Hematopoietic multipotent progenitor cell treated with erythropoietin and hydrocortisone succinate and interleukin-3 and kit ligand, for 17 days (in vitro differentiated cells): ENCODE measurements at places on chromosomes 12 and 14.

DNA sequence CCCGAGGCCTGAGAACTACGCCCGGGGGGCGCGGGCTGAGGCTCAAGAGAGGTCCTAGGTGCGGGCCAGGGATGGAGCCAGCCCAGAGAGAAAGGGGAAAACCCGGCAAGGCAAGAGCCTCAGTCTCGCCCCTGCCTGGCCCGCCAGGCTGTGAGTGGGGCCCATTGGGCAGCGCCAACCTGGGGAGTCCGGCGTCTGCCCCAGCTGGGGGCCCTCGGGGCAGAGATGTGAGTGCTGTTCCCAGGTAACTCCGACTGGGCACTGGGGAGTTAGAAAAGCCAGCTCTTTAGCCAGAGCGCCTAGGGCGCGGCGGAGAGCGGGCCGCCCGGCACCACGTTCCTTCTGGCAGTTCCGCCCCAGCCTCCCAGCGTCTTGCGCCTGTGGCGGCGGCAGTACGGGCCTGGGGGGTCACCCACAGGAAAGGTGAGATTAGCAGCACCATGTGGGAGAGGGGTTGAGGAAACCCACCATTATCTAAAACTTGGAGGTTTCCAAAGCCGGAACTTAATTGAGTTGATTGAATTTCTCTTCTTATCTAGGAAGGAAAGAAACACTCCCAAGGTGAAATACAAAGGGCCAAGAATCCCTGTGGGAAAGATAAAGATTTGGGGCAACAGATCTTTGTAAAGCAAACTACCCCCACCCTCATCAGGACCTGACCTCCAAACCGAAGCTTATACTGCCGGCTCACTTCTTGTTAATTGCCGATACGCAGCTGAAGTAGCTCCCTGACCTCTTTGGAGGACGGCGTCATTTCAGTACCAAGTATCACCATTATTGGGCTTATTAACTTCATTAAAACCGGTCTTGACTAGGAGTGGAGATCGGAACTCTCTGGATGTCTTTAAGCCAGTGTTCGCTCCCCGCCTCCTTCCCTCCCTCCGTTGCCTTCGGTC, 11.6 kb downstream of the OTX2 start:
- DNase-seq: no peak

DNA sequence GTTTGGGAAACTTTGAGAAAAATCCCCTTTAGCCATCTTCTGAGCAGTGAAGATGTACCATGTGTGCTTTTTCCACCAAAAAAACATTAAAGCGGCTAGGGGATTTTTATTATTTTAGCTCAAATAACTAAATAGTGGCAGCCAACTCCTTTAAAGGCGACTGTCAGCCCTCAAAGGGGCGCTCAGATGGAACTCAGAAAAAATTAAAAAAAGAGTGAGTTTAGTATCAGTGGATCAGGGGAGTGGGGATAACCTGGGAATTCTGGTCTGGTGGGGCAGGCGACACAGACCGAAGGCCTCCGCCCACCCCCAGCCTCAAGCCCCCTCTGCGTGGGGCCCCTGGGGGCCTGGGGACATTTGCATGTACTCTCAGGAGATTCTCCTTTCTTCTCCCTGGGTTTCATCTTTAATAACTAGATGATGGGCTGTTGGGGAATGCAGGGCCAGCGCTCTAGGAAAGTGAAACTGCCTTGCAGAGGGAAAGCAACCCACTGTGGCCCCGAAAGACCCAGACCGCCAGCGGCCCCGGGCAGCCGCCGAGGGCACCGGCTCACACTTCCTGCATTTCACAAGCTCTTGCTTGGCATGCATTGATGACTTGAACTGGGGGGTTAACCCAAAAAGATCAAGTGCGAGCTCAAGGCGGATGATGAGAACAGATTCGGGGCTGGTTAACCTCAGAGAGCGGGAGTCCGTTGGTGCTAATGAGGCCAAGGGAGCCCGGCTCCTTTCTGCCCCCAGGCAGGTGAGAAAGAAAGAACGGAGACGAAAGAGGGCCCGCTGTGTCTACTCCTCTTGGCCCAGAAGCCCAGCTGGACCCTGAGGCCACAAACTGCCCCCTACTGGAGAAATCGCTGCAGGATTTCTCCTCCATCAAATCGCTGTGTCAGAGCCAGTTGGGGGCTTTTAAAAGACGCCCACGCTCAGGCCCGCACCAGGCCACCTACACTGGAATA, 7.3 kb upstream of the BATF start:
- no peak for DNase-seq

- DNase-seq: peak; percentile 2
These were observed 16.0 kb upstream of the DDX11 start for GRCh38 chr12:31057671-31058070.

GRCh38 chr14:84225268-84225667, 1304.7 kb upstream of the FLRT2 start:
- no peak for DNase-seq

GRCh38 chr14:64990939-64991338, 4.2 kb downstream of the FNTB start:
- no peak for DNase-seq

GRCh38 chr12:53424626-53425514, 1.2 kb downstream of the AMHR2 start:
- peak; percentile 30 for DNase-seq

GRCh38 chr12:130713581-130713991, 2.5 kb downstream of the RIMBP2 start:
- DNase-seq: no peak

DNA sequence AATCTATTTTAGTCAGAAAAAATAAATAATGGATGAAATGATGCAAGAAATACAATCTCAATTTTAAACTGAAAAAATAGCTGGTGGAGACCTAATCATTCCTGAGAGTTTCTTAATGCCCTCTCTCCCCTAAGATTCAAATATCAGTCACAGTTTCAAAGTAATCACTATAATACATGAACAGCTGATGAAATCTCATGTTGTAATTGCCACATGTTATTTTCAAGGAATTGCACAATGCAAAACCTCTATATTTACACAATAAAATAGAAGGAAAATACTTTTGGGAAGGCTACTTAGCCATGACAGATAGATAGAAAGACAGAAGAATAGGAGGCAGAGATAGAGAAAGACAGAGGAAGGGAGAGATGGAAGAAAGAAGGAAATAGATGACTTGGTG, 18.2 kb downstream of the IFNG-AS1 start:
- DNase-seq: no peak

GRCh38 chr12:47882781-47883546, 21.8 kb downstream of the VDR start:
- DNase-seq: no peak

- DNase-seq: no peak
These were observed 6.2 kb upstream of the SLC41A2 start for GRCh38 chr12:104964167-104964855.
